Activated CD4-positive, alpha-beta T cell treated with anti-CD3 and anti-CD28 coated beads, Interleukin-2, amount 50 U/mL, for 1 hour (primary cell): ENCODE measurements at places on chromosomes 12 and 14.

DNA sequence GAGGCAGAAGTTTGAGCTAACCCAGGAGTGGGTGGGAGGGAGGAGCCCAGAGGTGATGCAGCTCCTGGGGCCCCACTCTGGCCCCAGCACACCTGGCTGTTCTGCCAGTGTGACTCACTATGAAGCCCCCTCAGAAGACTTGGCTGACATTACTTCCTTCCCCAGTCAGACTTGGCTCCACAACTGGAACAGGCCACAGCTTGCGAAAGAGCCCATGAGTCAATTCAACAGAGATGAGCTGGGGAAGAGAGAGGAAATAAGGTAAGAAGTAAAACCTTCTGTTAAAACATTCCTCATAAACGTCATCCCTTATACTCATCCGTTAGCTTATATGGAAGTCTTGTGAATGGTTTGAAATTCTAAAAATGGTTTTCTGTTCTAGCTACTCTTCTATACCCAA lies 245.9 kb downstream of the ADAMTS20 start:
- DNase-seq, result no peak

DNA sequence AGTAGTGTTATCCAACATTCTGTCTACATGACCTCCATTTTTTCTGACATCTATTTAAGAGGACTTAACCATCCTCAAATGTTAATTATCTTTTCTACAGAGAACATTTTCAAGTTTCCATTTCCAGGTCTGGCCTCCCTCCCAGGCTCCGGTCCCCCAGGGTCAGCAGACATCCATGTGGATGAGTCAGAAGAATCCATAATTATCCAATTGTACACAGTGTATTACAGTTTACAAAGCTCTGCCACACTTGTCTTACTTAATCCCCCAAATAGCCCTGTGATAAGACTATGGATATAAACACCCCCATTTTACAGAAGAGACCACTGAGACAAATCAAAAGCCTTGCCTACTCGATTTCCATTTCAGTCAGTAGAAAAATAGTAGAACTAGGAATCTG lies 65.0 kb downstream of the SLC8A3 start:
- DNase-seq, result no peak

DNA sequence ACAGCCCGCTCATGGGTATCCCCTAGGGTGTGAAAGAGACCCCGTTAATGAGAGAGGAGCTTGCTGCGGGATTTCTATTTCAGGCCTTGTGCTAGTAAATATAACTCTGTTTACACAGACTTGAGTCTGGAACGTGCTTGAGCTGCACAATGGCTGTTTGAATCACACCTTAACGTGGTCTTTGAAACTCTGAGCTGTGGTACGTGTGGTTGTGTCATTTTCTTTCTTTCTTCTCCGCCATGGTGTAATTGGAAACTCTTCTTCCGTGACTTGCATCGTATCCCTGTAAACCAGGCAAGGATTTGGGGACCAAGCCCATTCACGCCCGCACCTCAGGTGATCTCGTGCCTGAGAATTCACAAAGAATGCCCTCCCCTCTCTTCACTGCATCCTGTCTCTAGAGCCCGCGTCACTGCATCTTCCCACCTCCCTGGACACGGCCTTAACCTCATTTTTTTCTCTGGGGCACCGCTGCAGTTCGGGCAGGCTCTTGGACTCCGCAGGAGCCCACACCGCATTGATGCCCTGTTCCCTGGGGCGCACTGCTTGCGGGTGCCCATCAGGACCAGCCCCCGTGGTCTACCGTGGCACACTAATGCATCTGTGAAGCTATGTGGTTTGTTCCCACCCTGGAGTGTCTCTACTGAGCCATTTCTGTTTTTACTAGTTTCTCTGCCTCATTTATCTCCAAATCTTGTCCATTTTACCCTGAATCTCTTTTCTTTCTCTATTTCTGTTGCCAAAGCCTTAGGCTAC lies 78.4 kb upstream of the PARP11 start:
- no peak for DNase-seq

GRCh38 chr14:79028281-79028680 lies 858.1 kb downstream of the NRXN3 start:
- no peak for DNase-seq

GRCh38 chr12:2256915-2257314 lies 204.1 kb downstream of the CACNA1C start:
- DNase-seq, result no peak

- no peak for DNase-seq
These were observed 62.5 kb upstream of the HIF1A start for GRCh38 chr14:61632807-61633206.

GRCh38 chr12:130714591-130715149 lies 1.4 kb downstream of the RIMBP2 start:
- no peak for DNase-seq

DNA sequence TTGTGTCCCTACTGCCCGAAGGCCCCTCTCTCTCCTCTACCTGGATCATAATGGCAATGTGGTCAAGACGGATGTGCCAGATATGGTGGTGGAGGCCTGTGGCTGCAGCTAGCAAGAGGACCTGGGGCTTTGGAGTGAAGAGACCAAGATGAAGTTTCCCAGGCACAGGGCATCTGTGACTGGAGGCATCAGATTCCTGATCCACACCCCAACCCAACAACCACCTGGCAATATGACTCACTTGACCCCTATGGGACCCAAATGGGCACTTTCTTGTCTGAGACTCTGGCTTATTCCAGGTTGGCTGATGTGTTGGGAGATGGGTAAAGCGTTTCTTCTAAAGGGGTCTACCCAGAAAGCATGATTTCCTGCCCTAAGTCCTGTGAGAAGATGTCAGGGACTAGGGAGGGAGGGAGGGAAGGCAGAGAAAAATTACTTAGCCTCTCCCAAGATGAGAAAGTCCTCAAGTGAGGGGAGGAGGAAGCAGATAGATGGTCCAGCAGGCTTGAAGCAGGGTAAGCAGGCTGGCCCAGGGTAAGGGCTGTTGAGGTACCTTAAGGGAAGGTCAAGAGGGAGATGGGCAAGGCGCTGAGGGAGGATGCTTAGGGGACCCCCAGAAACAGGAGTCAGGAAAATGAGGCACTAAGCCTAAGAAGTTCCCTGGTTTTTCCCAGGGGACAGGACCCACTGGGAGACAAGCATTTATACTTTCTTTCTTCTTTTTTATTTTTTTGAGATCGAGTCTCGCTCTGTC lies 1.8 kb downstream of the INHBE start:
- no peak for DNase-seq

- DNase-seq, result no peak
These were observed 32.2 kb upstream of the RIN3 start for GRCh38 chr14:92481386-92481785.

GRCh38 chr12:59405992-59406391 lies 189.8 kb upstream of the SLC16A7 start:
- DNase-seq, result no peak

DNA sequence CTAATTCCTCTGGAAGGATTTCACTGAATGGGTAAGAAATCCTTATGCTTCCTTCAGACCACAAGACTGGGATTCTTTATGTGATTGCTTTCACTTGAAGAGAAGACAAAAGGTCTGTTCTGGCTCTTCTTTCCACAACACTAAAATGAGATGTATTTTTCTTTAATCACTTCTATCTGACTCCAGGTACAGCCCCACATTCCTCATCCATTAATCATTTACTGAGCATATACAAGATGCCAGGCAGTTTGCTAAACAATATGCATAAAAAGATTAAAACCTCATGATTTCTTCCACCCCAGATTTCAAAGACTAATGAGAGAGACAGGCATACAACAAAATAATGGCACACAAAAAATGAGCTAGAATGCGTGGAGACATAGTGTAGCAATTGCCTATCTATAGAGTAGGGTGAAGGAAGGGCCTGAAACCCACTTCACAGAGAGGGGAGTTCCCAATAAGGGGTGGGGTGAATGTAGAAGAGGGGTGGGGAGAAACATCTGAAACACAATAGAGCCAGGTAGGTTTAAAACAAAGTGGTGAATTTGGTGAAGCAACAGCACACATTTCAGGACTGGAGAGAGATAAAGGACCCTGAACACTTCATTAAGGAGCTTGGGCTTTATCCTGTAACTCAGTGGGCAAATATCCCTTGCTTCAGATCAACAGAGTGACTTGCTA lies 65.1 kb upstream of the PRB2 start:
- no peak for DNase-seq

DNA sequence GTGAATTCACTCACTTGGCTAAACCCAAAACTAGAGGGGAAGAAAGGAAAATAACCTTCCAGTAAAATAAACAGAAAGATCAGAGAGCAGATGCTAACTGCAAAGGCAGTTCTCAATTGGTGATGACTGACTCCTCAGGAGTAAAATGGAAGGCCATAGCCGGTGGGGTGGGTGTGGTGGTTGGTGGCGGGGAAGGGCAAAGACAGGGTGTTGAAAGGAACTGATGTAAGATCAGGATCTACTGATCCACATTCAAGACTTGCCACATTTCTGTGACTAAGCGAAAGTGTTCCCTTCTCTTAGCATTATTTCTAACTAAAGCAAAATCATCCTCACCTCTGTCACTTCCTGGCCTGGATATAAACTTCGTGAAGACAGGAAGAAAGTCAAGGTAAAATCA lies 26.3 kb upstream of the TC2N start:
- DNase-seq, result no peak

GRCh38 chr12:3103806-3104205 lies 26.6 kb downstream of the TSPAN9 start:
- DNase-seq, result no peak

DNA sequence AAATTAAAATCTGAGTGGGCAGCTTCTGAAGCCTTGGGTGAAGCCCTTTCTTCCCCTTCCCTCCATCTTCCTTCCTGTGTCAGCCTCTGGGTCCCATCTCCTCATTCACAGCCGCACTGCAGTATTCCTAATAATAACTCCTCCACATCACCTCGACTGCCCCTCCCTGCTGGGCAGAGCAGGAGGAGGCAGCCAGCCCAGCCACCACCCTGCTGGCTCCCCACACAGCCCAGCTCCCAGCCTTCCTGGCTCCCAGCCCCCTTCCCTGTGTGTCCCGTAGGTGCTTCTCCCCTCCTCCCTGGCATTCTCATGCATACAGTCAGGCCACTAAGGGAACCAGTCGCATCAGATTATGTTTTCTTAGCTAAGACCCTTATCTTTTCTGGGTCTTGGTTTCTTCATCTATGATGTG lies 3.7 kb downstream of the IFFO1 start:
- DNase-seq, result no peak

GRCh38 chr14:54173802-54174201 lies 217.2 kb upstream of the BMP4 start:
- no peak for DNase-seq

DNA sequence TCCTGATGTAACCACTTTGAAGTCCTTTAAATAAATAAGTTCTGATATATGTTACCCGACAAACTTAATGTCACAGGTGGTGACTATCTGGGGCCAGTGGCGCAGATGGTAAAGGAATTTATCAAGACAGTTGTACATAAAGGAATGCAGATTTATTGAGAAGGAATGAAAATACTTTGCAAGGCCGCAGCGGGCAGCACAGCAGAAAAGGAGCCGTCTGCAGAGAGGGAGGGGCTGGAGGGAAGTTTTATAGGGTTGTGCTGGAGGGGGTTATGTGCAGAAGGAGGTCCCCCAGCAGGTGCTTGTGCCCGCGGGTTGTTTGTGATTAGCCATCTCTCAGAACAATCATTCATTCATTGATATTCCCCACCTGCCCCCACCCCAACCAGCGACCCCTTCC lies 17.4 kb downstream of the GPRC5D start:
- no peak for DNase-seq

DNA sequence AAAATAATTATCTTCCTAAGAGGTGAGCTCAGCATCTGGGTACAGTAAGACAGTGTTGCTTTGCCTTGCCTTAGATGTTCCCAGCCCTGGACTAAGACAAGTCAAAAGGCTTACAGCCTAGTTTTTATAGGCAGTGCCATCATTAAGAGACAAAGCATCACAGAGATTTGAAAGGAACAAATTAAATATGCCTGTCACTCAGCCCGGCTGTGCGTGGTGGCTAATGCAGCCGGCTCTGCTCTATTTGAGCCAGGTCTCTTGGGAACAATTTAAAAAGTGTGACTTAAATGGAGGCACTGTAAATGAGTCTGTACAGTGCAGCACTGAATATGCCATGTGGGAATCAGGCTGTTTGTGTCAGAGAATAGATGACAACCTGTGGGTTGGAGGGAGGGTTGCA lies 1687.4 kb upstream of the FLRT2 start:
- DNase-seq, result no peak

DNA sequence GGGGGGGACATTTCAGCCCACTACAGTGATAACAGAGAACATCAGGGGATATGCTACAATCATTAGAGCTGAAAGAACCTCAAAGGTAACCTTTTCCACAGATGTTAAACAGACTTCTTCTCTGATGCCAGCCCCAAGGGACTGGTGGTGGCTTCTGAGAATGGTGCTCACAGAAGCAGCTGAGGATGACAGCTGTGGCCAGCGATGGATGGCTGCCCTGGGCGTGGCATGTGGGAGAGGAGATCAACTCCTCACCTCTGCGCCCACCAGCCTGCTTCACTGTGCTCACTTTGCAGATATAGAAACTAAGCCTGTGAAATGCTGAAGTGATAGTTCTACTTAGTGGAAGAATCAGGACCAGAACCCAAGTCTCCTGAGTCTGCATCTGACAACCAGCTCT lies 33.0 kb downstream of the FOXN3 start:
- DNase-seq, result no peak

GRCh38 chr12:57086493-57087009 lies 2.4 kb upstream of the NAB2 start:
- DNase-seq, result peak; percentile 45

GRCh38 chr12:41344776-41345470 lies 156.8 kb downstream of the PDZRN4 start:
- no peak for DNase-seq

- no peak for DNase-seq
These were observed 413.8 kb upstream of the TMTC1 start for GRCh38 chr12:30197392-30198057.

DNA sequence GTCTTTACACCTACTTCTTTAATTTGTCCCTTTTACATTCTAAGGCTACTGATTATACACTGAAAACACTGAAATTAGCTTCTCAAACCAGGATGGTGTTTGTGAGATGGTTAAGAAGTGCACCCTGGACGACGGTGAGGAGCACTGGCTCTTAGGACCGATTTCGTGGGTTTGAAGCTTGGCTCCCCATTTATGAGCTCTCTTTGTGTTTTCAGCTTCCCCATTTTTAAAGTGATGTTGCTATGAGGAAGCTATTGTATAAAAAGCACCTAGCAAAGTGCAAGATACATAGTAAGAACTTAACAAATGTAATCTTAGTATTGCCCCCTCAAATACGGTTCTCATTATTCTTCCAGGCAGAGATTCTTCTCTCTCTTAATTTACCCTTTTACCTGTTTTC lies 4.7 kb downstream of the NFYB start:
- DNase-seq, result no peak

GRCh38 chr12:98060411-98060810 lies 455.0 kb upstream of the TMPO start:
- no peak for DNase-seq

GRCh38 chr12:108842361-108842760 lies 15.0 kb downstream of the SSH1 start:
- DNase-seq, result no peak

GRCh38 chr12:50097952-50098351 lies 5.9 kb upstream of the GPD1 start:
- no peak for DNase-seq

DNA sequence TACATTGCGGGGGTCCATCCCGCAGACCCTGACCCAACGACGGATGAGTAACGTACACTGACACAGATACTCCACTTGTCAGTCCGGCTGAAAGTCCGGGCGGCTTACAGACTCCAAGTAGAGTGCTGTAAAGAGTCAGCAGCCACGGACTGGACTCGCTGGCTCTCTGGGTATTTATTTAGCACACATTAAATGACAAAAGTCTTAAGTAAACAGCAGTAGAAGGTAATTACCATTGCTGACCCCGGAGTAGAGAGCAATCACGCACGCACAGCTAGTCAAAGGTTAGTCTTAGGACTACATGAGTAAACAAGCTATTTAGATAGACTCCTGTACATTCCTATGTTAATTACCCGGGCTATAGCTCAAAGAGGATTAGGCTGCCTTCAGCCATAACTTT lies 780.9 kb downstream of the RPS29 start:
- no peak for DNase-seq
